ENCODE measurements at places on chromosomes 13 and 19.

DNA sequence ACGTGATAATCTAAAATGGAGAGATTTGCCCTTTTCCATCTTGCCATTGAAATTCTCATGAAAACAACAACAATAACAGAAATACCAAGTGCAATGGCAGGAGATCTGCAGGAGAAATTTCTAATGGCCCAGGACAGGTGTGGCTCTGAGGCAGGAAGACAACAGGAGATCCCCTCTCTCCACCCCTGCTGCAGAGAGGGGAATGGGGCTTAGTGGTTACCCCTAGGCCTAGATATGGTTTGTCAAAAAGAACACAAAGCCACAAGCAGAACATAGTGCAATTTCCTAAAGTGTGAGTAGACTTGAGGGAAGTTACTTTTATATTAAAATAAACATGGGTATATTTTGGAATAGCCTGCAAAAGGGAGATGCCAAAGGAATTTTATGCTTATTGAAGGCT lies 369.5 kb downstream of the KCNRG start:
- H3K4me1 ChIP-seq = peaks cover 2% of the 10 kb centered on the region
- no peak overlapping the region for H3K27ac ChIP-seq
- H3K27me3 ChIP-seq = no peaks in the 10 kb centered on the region
- no peaks in the 10 kb centered on the region for H3K36me3 ChIP-seq
- H3K4me3 ChIP-seq = no peak overlapping the region

DNA sequence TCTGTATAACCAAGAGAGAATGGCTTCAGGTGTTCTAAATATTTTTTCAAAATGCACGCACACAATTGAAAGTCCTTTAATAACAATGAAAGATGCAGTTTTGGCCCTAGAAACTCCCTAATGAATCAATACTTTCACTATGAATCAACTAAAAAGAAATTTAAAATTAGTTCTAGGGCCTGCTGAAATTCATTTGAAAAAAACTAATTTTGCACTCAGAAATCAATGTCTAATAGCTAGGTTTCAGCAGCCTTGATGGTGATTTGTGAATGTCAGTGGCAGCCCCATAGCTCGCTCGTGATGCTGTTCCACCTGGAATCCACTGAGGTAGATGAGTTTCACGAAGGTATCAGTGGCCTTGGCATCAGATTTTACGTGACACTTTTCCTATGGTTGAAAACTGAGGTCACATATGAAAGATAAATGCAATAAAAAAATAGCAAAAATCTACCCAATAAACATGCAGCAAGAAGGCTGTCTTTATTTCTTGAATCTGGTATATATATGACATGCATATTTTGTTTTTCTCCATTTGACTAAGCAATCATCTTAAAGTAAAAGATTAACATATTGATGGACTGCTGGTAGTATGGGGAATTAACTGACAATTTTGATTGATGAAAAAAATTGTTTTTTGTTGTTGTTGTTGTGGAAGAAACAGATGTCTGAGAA lies 141.0 kb downstream of the AKAP11 start:
- no peak overlapping the region for H3K4me3 ChIP-seq
- H3K27ac ChIP-seq = no peak overlapping the region
- H3K4me1 ChIP-seq = no peaks in the 10 kb centered on the region
- no peaks in the 10 kb centered on the region for H3K27me3 ChIP-seq
- no peaks in the 10 kb centered on the region for H3K36me3 ChIP-seq
- no peak for DNase-seq

DNA sequence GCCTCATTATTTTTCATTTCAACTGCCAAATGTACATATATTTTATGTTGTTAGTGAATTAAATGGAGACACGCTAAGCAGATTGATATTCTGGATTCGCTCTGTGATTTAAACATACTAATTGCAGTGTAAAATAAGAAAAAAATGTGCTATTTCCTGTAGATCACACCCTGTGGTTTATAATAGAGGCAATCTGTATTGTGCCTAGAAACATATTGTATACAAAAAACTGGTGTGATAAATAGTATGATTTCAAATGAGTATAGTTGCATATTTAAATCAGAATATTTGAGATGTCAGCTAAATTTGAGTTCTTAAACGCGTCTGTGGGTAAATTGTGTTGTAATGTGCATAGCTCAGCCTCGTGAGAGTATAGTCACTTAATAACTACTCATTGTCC lies 643.9 kb downstream of the TBC1D4 start:
- DNase-seq = no peak
- no peaks in the 10 kb centered on the region for H3K36me3 ChIP-seq
- H3K4me3 ChIP-seq = no peak overlapping the region
- no peak overlapping the region for H3K27ac ChIP-seq
- no peaks in the 10 kb centered on the region for H3K4me1 ChIP-seq
- no peaks in the 10 kb centered on the region for H3K27me3 ChIP-seq

- DNase-seq = no peak
- H3K27ac ChIP-seq = no peak overlapping the region
- no peak overlapping the region for H3K4me3 ChIP-seq
- H3K36me3 ChIP-seq = peaks cover 7% of the 10 kb centered on the region
- no peaks in the 10 kb centered on the region for H3K27me3 ChIP-seq
These were observed 52.0 kb downstream of the SLC7A1 start for GRCh38 chr13:29543230-29544215.

DNA sequence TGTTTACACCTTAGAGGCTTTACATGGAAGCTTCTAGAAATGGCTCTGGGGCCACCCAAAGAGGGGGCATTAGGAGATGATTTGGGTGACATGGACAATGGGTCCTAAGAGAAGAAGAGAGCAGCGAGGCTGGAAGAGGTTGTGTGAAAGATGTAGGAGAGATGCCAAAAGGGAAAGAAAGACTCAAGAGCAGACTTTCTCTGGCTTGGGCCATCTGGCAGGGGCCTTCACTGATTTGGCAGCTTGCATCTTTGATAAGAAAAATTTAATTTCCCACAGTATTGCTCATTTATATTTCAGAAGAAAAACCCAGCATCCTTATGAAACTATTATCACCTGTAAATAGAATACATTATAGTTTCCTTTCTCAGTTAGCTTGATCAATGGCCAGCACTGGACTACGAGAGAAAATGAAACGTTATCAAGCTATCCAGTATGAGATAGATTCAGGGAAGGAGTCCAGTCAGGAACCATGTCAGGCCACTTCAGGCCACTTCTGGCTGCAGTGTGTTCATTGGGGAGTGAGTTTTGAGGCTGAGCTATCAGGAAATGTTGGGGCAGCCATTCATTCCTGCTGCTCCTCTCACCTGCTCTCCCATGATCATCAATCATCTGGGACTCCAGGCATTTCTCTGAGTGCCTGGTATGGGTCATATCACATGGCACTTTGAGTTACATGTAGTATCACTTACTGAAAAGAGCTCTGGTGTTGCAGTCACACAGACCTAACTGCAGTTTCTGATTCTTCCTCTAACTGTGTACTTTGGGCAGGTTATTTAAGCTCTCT lies 10.3 kb downstream of the SCEL start:
- H3K27me3 ChIP-seq = no peaks in the 10 kb centered on the region
- H3K4me3 ChIP-seq = no peak overlapping the region
- H3K4me1 ChIP-seq = peaks cover 11% of the 10 kb centered on the region
- H3K27ac ChIP-seq = no peak overlapping the region
- H3K36me3 ChIP-seq = no peaks in the 10 kb centered on the region

GRCh38 chr13:110881839-110882627 lies 32.8 kb downstream of the ANKRD10 start:
- peaks cover 7% of the 10 kb centered on the region for H3K4me1 ChIP-seq
- DNase-seq = no peak
- H3K36me3 ChIP-seq = no peaks in the 10 kb centered on the region
- no peak overlapping the region for H3K4me3 ChIP-seq
- no peak overlapping the region for H3K27ac ChIP-seq

GRCh38 chr13:52879950-52880741 lies 31.7 kb upstream of the PCDH8 start:
- H3K36me3 ChIP-seq = no peaks in the 10 kb centered on the region
- no peak for DNase-seq
- H3K4me3 ChIP-seq = no peak overlapping the region
- no peaks in the 10 kb centered on the region for H3K4me1 ChIP-seq
- no peaks in the 10 kb centered on the region for H3K27me3 ChIP-seq
- no peak overlapping the region for H3K27ac ChIP-seq

GRCh38 chr19:57302727-57303401 lies 17.4 kb upstream of the ZNF543 start:
- peaks cover 20% of the 10 kb centered on the region for H3K36me3 ChIP-seq
- H3K4me3 ChIP-seq = no peak overlapping the region
- peaks cover 4% of the 10 kb centered on the region for H3K4me1 ChIP-seq
- H3K27me3 ChIP-seq = no peaks in the 10 kb centered on the region
- no peak overlapping the region for H3K27ac ChIP-seq

GRCh38 chr19:52200044-52200443 lies 10.2 kb downstream of the PPP2R1A start:
- peaks cover 2% of the 10 kb centered on the region for H3K4me1 ChIP-seq
- no peak for DNase-seq

All from SK-N-SH (cell line).